MCF 10A (cell line): ENCODE measurements at places on chromosomes 2 and 18. TPM values are rescaled to one million over a fixed set of nuclear protein-coding genes. Genes with fewer than 3 reads are reported as not detected.
A peak's percentile ranks its signal among the peaks of the same experiment; 100 is the strongest.

INPP5D gene
- 46.1 and 64.9 TPM in 2 replicates for total RNA-seq

VIT gene
- not detected in 2 replicates for total RNA-seq

IL1R1 gene
- 5.2 and 6.0 TPM in 2 replicates for total RNA-seq

GKN2 gene
- not detected in 2 replicates for total RNA-seq

GKN1 gene
- total RNA-seq, result not detected in 2 replicates

LDLRAD4 gene
- total RNA-seq, result not detected in 2 replicates

TPO gene
- total RNA-seq, result not detected in 2 replicates

CACNB4 gene
- total RNA-seq, result 0.29 and 0.49 TPM in 2 replicates

ASTL gene
- not detected in 2 replicates for total RNA-seq

ANKRD62 gene
- total RNA-seq, result not detected in 2 replicates

DLX1 gene
- 0.77 and 0.81 TPM in 2 replicates for total RNA-seq

BMP10 gene
- total RNA-seq, result not detected in 2 replicates

GRCh38 chr18:57794951-57795728 lies 8.0 kb downstream of the ATP8B1 start:
- DNase-seq, result no peak
- H3K4me1 ChIP-seq, result no peaks in the 10 kb centered on the region
- H3K27ac ChIP-seq, result no peak overlapping the region
- H3K27me3 ChIP-seq, result no peaks in the 10 kb centered on the region
- H3K4me3 ChIP-seq, result no peak overlapping the region

- H3K4me1 ChIP-seq, result no peaks in the 10 kb centered on the region
- H3K36me3 ChIP-seq, result no peaks in the 10 kb centered on the region
- H3K27ac ChIP-seq, result no peak overlapping the region
Measured at GRCh38 chr2:204849892-204850291, 304.6 kb downstream of the PARD3B start.

- no peaks in the 10 kb centered on the region for H3K4me1 ChIP-seq
- H3K36me3 ChIP-seq, result no peaks in the 10 kb centered on the region
- no peak overlapping the region for H3K4me3 ChIP-seq
- no peak overlapping the region for H3K27ac ChIP-seq
- no peaks in the 10 kb centered on the region for H3K27me3 ChIP-seq
Measured at GRCh38 chr2:188601927-188602326, 310.3 kb downstream of the GULP1 start.

- no peak for DNase-seq
- no peak overlapping the region for H3K27ac ChIP-seq
- H3K4me3 ChIP-seq, result no peak overlapping the region
- no peaks in the 10 kb centered on the region for H3K36me3 ChIP-seq
- no peaks in the 10 kb centered on the region for H3K27me3 ChIP-seq
- no peaks in the 10 kb centered on the region for H3K4me1 ChIP-seq
Measured at GRCh38 chr2:224405841-224406370, 4.0 kb upstream of the FAM124B start.

- no peaks in the 10 kb centered on the region for H3K27me3 ChIP-seq
- no peaks in the 10 kb centered on the region for H3K4me1 ChIP-seq
- H3K36me3 ChIP-seq, result no peaks in the 10 kb centered on the region
- H3K27ac ChIP-seq, result no peak overlapping the region
- DNase-seq, result no peak
- no peak overlapping the region for H3K4me3 ChIP-seq
Measured at GRCh38 chr18:55983433-55983832, 395.4 kb upstream of the TCF4 start.

DNA sequence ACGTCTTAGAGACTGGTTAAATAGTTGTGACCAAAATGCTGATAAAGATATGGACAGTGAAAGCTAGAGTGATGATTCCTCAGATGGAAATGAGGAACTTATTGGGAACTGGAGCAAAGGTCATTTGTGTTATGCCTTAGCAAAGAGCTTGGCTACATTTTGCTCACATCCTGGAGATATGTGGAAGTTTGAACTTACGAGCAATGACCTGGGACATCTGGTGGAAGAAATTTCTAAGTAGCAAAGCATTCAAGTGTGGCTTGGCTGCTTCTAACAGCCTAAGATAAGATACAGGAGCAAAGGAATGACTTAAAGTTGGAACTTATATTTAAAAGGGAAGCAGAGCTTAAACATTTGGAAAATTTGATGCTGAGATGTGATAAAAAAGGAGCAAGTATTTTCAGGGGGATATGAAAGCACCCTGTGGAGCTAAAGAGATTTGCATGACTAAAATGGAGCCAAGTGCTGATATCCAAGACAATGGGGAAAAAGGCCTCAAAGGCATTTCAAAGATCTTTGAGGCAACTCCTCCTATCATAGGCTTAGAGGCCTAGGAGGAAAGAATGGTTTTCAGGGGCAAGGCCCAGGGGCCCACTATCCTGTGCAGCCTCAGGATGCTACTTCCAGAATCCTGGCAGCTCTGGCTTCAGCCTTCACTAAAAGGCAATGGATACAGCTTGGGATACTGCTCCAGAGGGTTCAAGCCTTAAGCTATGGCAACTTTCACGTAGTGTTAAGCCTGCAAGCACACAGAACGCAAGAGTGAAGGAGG lies 124.1 kb upstream of the KLHL14 start:
- no peak overlapping the region for H3K27ac ChIP-seq
- no peaks in the 10 kb centered on the region for H3K36me3 ChIP-seq
- no peaks in the 10 kb centered on the region for H3K4me1 ChIP-seq
- no peaks in the 10 kb centered on the region for H3K27me3 ChIP-seq
- H3K4me3 ChIP-seq, result no peak overlapping the region

GRCh38 chr2:207038299-207038698 lies 99.0 kb downstream of the CPO start:
- no peak overlapping the region for H3K27ac ChIP-seq
- peaks cover 11% of the 10 kb centered on the region for H3K4me1 ChIP-seq
- H3K36me3 ChIP-seq, result peaks cover 4% of the 10 kb centered on the region
- DNase-seq, result no peak
- no peak overlapping the region for H3K4me3 ChIP-seq

DNA sequence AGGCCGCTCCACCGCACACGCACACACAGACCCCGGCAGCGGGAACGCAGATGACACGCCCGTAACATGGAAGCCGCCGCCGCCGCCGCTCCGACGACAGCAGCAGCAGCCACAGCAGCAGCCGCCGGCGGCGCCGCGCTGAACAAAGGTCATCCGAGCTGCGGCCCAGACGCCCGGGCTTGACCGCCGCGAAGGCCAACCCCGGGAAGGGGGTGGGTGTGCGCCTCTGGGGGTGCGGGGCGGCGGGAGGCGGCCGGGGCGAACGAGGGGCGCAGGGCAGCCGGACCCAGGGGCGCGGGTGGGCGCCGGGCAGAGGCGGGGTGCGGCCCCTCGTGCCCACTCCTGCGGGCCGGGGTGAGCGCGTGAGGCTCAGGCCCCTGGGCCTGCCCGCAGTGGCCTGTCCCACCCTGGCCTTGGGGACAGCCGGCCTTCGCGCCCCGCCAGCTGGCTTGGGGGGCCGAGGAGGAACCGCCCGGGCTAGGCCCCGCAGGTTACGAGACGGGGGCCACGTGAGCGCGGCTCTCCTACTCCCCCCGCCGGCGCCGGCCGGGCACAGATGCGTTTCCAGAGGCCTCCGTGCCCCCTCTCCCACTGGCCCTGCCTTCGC lies 1.0 kb upstream of the ZNF532 start:
- peaks cover 38% of the 10 kb centered on the region for H3K4me1 ChIP-seq
- H3K36me3 ChIP-seq, result peaks cover 8% of the 10 kb centered on the region
- H3K27ac ChIP-seq, result peak overlapping the region; percentile 87
- peak overlapping the region; percentile 65 for H3K4me3 ChIP-seq

DNA sequence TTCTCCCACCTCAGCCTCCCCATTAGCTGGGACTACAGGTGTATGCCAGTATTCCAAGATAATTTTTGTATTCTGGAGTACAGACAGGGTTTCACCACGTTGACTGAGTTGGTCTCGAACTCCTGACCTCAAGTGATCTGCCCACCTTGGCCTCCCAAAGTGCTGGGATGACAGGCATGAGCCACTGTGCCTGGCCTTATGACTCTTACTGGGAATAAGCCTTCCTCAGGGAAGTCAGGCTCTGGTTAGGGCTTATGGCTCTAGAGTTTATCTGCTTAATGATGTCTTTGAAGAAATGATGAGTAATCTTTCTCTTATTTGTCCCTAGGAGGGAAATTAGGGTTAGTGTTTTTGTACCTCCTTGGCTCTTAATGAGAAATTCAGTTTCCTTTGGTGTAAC lies 187.7 kb downstream of the FAM210A start:
- no peaks in the 10 kb centered on the region for H3K27me3 ChIP-seq
- no peak overlapping the region for H3K27ac ChIP-seq
- H3K4me1 ChIP-seq, result no peaks in the 10 kb centered on the region
- no peaks in the 10 kb centered on the region for H3K36me3 ChIP-seq

DNA sequence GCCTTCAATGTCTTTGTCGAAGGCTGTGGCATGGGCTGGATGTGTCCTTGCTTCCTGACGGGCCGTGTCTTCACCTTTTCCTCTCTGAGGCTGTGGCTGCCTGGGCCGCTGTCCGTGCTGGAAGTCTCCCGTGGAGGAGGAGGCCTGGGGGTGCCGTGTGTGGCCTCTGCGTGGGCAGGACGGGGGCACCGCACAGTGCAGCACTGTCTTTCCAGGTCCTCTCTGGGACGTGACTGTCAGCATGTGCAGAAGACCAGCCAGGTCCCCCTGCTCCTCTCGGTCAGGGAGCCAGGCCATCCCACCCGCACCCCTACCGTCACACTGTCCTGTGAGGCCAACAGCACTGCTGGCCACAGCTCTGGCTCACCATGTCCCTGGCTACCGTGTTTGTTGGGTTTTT lies 64.4 kb upstream of the ZNF236 start:
- no peak overlapping the region for H3K27ac ChIP-seq
- H3K4me3 ChIP-seq, result no peak overlapping the region
- no peaks in the 10 kb centered on the region for H3K27me3 ChIP-seq
- H3K36me3 ChIP-seq, result no peaks in the 10 kb centered on the region
- no peak for DNase-seq

- H3K27me3 ChIP-seq, result no peaks in the 10 kb centered on the region
- DNase-seq, result peak; percentile 99
Measured at GRCh38 chr2:223465793-223466192, 136.4 kb downstream of the SCG2 start.

DNA sequence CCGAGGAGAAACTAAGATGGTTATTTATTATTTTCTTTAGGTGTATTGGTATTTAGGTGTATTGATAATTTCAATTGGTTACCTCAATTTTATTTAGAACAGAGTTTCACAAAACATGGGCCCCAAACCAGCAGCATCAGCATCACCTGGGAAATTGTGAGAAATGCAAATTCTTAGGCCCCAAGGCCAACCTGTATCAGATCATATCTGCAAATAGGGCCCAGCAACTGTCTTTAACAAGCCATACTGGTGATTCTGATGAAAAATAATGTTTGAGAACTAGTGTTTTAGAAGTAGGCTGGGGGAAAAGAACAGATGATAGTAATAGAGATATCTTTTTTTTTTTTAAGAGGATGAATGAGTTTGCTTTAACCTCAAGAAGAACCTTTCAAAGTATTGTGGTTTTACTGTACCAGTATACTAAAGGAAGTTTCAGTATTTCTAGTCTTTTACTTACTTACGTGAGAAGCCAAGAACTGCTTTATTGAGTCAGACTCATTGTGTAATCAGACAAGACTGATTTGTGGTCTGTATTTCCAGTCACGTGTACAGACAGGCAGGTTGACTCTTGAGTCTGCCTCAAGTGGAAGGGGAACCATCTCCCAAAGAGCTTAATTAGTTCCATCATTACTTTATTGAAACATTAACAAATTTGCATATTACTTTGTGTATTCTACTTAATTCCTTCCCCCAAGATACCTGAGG lies 60.4 kb upstream of the GAREM1 start:
- H3K36me3 ChIP-seq, result no peaks in the 10 kb centered on the region
- H3K4me3 ChIP-seq, result no peak overlapping the region
- H3K27ac ChIP-seq, result no peak overlapping the region
- peak; percentile 93 for DNase-seq
- H3K27me3 ChIP-seq, result no peaks in the 10 kb centered on the region
